ENCODE measurements at places on chromosomes 12 and 14. TPM values are rescaled to one million over a fixed set of nuclear protein-coding genes. Genes with fewer than 3 reads are reported as not detected.

DNA sequence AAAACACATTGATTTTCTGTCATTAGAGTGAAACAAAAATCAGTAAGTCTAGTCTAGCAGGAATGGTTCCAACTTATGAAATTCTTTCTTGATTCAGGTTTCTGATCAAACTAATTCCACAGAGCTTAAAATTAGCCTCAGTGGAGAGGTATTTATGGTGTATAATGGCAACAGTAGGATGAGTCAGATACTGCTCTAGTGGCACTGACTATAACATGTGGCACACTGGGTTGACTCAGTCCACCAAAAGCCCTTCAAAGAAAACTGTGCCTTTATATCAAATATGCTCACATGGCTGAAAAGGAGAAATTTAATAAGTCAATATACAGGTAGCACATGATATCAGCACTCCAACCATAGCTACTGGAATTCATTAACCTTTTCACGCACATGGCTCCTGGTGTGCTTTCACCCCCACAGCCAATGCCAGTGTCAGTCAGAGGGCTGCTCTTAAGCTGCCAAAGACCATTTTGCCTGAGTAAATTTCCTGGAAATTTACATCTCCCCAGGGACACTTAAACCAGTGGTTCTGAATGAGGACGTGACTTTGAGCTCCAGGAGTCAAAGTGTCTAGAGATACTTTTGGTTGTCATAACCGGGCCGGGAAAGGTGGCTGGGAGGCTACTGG, 21.7 kb upstream of the CATSPERB start:
- DNase-seq, result no peak

DNA sequence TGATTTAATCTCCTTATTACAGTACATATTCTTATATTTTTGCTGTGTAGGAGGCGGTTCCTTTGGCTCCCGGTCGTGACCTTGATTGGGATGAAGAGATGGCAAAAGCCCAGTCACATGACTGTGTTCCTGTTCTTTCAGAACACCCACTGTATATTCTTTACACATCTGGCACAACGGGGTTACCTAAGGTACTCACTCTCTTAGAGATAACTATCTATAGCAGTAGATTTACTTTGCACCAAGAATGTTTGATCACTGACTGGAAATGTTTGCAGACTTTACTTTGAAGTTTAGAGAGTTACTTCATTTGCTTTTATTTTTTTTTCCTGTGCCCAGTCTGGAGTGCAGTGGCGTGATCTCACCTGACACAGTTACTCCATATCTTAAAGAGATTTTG, 65.2 kb downstream of the ACSS3 start:
- no peak for DNase-seq

DNA sequence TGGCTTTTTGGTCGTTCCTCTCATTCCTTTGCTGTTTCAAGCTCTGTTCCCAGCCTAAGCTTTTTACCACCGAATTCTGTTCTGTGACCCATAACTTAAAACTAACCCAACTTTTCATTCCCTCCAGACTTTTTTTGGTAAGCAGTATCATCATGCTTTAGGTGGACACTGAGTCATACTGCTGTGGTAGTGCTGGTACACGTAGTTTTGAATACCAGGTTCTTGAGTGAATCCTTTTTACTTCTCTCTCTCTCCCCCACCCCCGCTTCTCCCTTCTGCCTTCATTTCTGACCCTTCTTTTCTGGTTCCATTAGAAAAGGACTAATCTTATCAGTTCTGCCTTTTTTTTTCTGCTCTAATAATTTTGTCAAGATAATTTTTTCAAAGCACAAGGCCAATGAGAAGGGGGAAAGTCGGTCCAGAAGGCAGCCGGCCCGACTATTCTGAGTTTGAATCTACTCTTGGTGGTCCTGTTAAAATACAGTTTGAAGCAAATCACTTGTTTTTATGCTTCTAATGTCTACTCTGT, 2.3 kb upstream of the MDM2 start:
- no peak for DNase-seq

- DNase-seq, result no peak
These were observed 148.3 kb downstream of the PHLDA1 start for GRCh38 chr12:75883241-75883640.

GRCh38 chr14:58771016-58771415, 133.3 kb downstream of the DACT1 start:
- no peak for DNase-seq

GRCh38 chr12:48038085-48038484, 33.8 kb upstream of the COL2A1 start:
- DNase-seq, result peak; percentile 4

GRCh38 chr12:44381341-44381740, 494.8 kb downstream of the NELL2 start:
- no peak for DNase-seq

DNA sequence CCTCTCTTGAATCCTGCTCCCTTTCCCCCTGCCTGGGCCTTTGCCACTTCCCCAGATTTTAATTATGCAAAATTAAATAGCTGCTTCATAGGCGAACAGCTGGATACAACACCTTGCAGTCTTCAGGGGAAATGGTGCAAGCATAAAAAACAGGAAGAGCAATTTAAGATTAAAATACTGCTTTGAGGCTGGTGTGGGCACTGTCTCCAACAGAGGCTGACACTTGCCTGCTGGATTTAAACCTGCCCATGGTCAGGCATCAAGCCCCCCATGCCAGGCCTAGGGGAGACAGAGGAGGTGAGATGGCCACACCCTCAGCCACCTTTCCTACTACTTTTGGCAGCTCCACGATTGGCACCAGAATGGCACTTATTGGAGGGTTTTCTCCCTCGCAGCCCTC, 110.1 kb upstream of the DIO3 start:
- DNase-seq, result no peak

- DNase-seq, result peak; percentile 79
These were observed 88.3 kb downstream of the OTOGL start for GRCh38 chr12:80187660-80188090.

GRCh38 chr14:91901449-91902226, 34.3 kb upstream of the TC2N start:
- no peak for DNase-seq

DNA sequence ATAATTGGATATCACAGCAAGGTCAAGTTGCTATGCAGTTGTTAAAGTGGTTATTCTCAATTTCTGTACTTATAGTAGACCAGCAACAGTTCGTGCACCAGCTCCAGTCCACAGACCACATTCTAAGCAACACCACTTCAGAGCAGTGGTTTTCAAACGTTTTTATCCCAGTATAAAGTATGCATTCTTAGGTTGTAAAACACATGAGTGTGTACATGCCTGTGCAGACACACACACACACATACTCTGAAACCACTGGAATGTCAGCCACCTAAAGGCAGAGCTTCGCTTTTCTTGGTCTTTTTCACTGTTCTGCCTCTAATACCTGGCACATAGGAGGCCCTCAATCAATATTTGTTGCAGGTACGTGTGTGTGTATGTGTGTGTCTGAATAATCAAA, 22.2 kb upstream of the C12orf71 start:
- DNase-seq, result peak; percentile 9

GRCh38 chr12:38166225-38166624, 150.3 kb upstream of the ALG10B start:
- DNase-seq, result no peak

DNA sequence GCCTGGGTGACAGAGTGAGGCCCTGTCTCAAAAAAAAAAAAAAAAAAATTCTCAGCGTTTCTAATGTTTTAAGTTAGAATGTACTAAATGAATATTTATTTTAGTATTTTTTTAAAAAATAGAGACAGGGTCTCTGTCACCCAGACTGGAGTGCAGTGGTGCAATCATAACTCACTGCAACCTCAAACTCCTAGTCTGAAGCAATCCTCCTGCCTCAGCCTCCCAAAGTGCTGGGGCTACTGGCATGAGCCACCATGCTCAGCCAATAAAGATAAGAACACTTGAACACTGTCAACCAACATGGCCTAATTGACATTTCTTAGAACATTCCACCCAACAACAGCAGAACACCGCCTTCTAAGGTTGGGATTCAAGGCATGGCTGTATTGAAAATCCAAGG, 5.1 kb upstream of the DYNC1H1 start:
- no peak for DNase-seq

- DNase-seq, result no peak
These were observed 99.5 kb downstream of the KIF26A start for GRCh38 chr14:104237651-104238423.

The PPP1R12A gene
- polyA plus RNA-seq, result 49.3 TPM

The ANKRD33 gene
- polyA plus RNA-seq, result not detected

The TXNDC16 gene
- 6.5 TPM for polyA plus RNA-seq

The DTX3 gene
- 26.2 TPM for polyA plus RNA-seq
